Hypothalamus (tissue), 51 donors: ENCODE measurements at places on chromosomes 5 and 9.

DNA sequence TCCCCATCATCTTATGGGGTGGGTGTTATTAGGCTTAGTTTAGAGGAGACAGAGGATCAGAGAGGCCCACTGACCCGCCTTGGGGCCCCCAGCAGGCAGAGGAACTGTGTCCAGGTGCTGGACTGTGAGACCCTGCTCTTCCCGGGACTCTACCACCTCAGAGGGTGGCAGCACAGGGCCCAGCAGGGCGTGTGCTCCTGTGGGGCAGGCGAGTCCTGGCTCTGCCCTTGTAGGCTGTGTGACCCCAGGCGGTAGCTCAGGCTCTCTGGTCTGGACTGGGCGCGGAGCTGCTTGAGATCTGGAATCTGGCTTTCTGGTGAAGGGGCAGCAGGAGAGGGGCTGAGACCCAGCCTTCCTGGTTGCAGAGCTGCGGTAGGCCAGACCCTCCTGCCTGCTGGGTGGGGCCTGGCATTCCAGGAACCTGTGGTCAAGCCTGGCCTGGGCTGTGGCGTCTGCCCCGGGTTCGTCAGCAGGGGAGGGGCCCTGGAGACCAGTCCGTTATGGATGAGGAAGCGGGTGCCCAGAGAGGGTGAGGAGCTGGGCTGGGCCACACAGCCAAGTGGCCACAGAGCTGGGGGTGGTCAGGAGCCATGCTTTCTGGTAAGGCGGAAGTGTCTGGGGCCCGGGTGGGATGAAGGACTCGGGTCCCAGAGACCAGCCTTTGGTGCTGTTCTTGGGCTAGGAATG lies 46.5 kb downstream of the RXRA start:
- no peak for DNase-seq

GRCh38 chr5:36422952-36423351 lies 121.2 kb upstream of the RANBP3L start:
- no peak for DNase-seq

DNA sequence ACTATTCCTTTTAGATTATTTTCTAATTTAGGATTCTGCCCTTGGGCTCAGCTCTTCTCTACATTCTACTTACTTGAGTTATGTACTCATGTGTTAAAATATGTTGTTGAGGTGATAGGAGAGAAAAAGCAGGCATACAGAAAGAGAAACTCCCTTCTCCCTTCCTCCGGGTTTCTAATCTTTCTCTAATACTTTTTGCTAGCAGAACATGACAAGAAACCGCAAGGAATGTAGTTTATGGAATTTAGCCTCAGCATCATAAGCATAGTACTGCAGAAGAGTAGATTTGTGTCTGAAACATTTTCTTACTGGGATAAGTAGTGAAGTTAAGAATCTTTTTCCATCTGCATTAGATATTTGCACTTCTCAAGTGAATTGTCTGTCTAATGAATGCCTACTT lies 139.5 kb upstream of the CYLC2 start:
- DNase-seq, result no peak

- no peak for DNase-seq
Measured at GRCh38 chr9:91071184-91071990, 269.8 kb downstream of the SYK start.

DNA sequence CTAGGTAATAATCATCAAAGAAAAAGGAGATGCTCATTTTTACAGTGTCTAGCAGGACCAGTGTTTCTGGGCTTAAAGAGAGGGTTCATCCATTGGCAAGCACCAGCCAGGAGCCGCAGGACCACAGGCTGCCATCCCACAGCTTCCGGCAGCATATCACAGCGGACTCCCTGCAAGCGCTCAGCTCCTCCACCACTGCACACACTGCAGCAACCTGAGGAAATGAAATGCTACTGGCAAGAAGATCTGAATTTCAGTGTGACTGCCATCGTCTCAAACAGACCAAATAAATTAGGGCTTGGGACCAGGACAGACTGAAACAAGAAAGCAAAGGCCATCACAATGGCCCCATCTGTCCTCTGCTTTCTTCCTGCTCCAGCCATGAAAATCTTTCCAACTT lies 114.2 kb downstream of the TTC39B start:
- no peak for DNase-seq

- DNase-seq, result no peak
Measured at GRCh38 chr9:124505006-124505900, 1.9 kb downstream of the NR5A1 start.

DNA sequence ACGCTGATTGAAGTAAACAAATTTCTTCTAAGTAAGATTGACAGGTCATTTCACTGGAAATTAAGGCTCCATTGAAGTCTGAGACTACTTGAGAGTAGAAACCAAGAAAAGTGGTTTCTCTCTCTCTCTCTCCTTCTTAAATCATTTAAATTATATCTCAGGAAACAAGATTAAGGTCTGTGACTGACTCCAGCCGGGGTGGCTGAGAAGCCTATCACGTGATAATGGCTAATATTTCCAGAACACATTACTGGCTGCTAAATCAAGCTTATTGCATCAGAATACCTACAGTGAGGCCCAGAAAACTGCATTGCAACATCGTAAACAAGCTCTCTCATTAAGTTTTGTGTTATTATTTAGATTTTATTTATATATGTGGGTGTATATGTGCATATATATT lies 88.4 kb downstream of the PTCD2 start:
- no peak for DNase-seq

DNA sequence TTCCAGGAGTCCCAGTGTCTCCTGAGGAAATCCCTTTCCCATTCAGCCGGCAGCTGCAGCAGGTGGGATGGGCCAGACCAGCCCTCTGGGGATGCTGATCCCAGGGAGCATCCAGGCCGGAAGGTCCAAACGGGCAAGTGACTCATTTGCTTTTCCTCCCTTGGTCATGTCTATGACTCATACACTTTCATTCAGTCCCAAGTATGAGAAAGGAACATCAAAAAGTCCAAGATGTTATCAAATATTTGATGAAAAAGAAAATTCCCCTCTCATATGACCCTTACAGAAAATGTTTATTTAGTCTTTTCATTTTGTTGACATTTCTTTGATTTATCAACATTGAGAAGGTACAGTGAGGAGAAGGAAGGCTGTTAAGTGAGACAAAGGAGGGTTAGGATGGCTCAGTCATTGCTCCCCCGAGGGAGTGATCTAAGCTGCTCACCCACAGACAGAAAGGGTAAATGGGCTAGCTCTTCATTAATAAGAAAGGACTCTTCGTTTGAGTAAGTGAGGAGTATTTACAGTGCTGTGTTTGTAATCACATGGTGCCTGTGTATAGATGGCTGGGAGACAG lies 117.6 kb upstream of the ANKRD55 start:
- DNase-seq, result no peak

- no peak for DNase-seq
Measured at GRCh38 chr9:91896513-91897121, 53.4 kb downstream of the ROR2 start.

GRCh38 chr5:140926443-140927227 lies 536 bp downstream of the PCDHAC1 start:
- peak; percentile 75 for DNase-seq

DNA sequence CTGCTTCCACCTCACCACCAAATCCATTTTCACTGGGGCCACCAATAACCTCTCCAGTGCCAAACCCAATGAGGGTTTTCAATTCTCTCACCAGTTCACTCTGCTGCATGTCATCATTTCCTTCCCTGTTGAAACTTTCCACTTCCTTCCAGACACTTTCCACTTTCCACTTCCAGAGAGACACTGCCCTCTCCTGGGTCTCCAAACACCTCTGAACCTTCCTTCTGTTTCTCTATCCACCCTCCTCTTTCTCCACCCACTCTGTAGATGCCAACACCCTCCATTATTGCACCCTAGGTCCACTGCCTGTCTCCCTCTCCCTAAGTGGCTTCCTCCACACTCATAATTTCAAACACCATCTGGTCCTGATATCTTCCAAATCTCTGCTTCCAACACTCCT lies 39.6 kb downstream of the PDE6A start:
- DNase-seq, result no peak

- no peak for DNase-seq
Measured at GRCh38 chr9:125204477-125204876, 4.1 kb downstream of the RABEPK start.

- no peak for DNase-seq
Measured at GRCh38 chr5:86878250-86878649, 260.5 kb downstream of the COX7C start.

- no peak for DNase-seq
Measured at GRCh38 chr9:135746565-135746964, 44.6 kb downstream of the KCNT1 start.

GRCh38 chr5:73093943-73094342 lies 26.4 kb upstream of the TMEM171 start:
- no peak for DNase-seq

DNA sequence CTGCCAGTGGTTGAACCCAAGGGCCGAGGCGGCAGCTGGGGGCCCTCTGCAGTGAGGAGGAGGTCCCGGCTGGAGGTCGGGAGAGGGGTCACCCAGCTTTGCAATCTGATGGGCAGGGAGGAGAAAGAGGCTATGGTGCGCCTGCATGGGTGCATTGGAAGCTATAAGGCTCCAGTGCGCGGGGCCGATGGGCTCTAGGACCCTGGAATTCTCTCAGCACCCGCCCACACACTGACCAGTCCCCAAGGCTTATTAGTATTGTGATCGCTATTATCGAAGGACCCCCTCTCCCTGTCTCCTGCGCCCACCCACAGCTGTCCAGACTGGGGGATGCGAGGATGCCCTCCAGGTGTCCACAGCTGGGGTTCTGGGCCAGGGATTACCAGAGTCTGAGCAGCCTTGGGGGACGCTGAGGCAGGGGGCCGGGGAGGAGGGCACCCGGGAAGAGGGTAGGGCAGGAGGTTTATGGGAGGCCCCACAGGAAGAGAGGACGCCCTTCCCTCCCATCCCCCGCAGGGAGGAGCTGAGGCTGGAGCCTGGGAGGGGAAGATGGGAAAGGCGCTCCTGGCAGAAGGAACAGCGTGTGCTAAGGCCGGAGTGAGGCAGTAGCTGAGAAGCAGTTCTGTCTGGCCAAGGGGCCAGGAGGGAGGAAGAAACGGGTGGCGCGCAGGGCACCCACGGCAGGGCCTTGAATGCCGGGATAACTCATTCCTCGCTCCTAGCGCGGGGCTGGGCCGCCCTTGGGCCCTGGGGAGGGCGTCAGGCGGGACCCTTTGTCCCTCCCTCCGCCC lies 24.2 kb downstream of the C9orf50 start:
- no peak for DNase-seq

DNA sequence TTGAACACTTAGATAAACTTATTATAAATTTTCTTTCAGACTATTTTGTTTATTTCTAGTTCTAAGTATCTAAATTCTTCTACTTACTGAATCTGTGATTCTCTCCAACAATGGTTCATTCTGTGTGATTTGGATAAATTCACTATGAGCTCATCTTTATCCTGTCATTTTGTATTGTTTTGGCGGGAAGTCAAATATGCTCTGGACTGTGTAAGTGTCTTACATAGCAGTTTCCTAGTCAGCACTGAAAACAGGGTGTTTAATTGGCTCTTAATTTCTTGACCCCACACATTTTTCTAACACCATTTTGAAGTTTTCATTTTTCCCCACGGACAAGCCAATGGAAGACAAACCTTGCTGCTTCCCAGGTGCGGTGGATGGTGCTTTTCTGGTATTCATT lies 207.0 kb upstream of the ACO1 start:
- no peak for DNase-seq

DNA sequence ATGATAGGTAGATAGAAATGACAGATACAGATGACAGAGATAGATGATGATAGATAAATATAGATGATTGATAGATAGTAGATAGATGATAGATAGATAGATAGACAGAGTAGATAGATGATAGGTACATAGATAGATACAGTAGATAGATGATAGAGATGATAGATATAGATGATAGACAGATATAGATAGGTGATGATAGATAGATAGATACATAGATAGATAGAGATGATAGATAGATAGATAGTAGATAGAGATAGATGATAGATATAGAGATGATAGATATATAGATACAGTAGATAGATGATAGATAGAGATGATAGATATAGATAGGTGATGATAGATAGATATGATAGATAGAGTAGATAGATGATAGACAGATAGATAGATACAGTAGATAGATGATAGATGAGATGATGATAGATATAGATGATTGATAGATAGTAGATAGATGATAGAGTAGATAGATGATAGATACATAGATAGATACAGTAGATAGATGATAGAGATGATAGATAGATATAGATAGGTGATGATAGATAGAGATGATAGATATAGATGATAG lies 95.7 kb upstream of the SMIM23 start:
- no peak for DNase-seq

- DNase-seq, result no peak
Measured at GRCh38 chr9:135617991-135618411, 21.3 kb downstream of the GLT6D1 start.

DNA sequence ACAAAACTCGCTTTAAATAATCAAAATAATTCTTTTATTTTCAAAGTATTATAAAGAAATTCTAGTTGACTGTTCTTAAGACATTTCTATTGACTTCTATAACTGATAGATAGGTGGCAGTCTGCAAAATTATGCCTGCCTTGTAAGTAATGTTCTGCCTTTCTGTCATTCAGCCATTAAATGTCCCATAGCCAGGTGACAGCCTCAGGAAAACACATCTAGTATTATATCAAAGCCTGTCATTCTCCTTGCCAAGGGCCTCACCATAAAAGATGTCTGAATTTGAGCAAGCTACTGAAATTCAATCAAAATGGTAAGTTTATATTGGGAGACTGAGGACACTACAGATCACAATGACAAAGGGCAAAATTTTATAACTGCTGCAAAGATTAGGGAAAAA lies 170.4 kb upstream of the COX7C start:
- no peak for DNase-seq

- no peak for DNase-seq
Measured at GRCh38 chr9:109317311-109317978, 3.4 kb downstream of the EPB41L4B start.

DNA sequence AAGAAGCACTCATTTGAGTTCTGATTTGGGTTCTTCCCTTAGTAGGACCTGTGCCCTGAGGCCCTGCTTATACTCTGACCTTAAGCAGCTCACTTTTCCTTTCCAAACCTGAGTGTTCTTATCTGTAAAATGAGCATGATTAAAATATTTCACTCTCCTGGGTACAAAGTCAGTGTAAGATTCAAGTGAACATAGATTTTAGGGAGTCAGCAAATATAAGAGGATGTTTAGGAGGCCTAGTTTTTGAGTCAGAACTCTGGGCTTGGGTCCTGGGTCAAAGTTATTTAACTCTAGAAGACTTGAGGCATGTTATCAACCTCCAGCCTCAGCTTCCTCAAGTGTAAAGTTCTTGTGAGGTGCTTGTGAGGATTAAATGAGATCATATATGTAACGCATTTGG lies 8.7 kb upstream of the SPARC start:
- no peak for DNase-seq

GRCh38 chr9:99040911-99041582 lies 63.9 kb upstream of the TGFBR1 start:
- no peak for DNase-seq
